ENCODE measurements at places on chromosomes 7 and 10. TPM values are rescaled to one million over a fixed set of nuclear protein-coding genes. Genes with fewer than 3 reads are reported as not detected.

Gene CRYGN
- total RNA-seq: not detected

GRCh38 chr7:135466442-135467206, 43.3 kb downstream of the CNOT4 start:
- no peak overlapping the region for H3K27ac ChIP-seq
- no peak for DNase-seq
- H3K4me1 ChIP-seq: peaks cover 15% of the 10 kb centered on the region
- no peak overlapping the region for H3K4me3 ChIP-seq
- peaks cover 16% of the 10 kb centered on the region for H3K36me3 ChIP-seq
- no peaks in the 10 kb centered on the region for H3K27me3 ChIP-seq

GRCh38 chr10:46541735-46542566, 14.5 kb downstream of the GPRIN2 start:
- no peak overlapping the region for H3K27ac ChIP-seq
- no peak for DNase-seq
- no peaks in the 10 kb centered on the region for H3K4me1 ChIP-seq
- no peak overlapping the region for H3K4me3 ChIP-seq

Gene RASA4B
- total RNA-seq: 20.3 TPM

Gene BMS1
- total RNA-seq: 31.8 TPM

GRCh38 chr7:139600306-139600705, 76.8 kb downstream of the CLEC2L start:
- no peak overlapping the region for H3K27ac ChIP-seq
- no peak overlapping the region for H3K4me3 ChIP-seq
- no peak for DNase-seq
- H3K27me3 ChIP-seq: no peaks in the 10 kb centered on the region
- no peaks in the 10 kb centered on the region for H3K4me1 ChIP-seq

- DNase-seq: no peak
- H3K27ac ChIP-seq: no peak overlapping the region
- H3K36me3 ChIP-seq: no peaks in the 10 kb centered on the region
- H3K27me3 ChIP-seq: peaks cover 5% of the 10 kb centered on the region
- no peaks in the 10 kb centered on the region for H3K4me1 ChIP-seq
These were observed 174.4 kb upstream of the PLXNA4 start for GRCh38 chr7:132750530-132751217.

DNA sequence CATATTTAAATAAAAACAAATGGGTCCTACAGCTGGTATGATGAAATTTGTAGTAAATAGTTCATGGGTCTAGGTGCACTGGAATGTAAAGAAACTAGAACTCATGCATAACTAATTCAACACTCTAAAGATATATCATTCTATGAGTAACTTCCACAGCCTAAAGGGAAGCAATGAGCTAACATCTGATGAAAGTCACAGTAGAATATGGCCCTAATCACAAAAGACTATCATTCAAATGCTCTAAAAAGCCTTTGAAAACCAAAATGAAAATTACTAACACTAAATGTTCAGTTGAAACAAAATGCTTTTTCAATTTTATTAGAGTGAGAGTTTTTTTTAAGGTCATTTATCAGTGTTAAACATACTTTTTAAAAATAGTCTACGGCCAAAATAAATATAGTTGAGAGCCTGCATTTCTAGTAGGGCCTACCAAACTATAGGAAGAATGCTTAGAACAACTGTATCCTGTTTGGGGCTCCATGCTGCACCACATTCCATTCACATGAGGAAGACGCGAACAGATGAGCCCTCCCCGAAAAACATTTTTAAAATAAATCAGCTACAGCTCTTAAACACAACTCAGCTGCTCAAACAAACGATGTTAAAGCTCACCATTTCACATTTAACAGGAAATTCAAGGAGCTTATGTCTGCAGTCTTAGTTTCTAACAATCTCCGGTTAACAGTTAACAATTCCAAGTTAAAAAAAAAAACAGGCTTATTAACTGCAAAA, 134.5 kb downstream of the NRBF2 start:
- H3K4me1 ChIP-seq: peaks cover 21% of the 10 kb centered on the region
- H3K36me3 ChIP-seq: peaks cover 11% of the 10 kb centered on the region
- H3K27me3 ChIP-seq: no peaks in the 10 kb centered on the region
- peak overlapping the region; percentile 94 for H3K27ac ChIP-seq
- H3K4me3 ChIP-seq: peak overlapping the region; percentile 92

DNA sequence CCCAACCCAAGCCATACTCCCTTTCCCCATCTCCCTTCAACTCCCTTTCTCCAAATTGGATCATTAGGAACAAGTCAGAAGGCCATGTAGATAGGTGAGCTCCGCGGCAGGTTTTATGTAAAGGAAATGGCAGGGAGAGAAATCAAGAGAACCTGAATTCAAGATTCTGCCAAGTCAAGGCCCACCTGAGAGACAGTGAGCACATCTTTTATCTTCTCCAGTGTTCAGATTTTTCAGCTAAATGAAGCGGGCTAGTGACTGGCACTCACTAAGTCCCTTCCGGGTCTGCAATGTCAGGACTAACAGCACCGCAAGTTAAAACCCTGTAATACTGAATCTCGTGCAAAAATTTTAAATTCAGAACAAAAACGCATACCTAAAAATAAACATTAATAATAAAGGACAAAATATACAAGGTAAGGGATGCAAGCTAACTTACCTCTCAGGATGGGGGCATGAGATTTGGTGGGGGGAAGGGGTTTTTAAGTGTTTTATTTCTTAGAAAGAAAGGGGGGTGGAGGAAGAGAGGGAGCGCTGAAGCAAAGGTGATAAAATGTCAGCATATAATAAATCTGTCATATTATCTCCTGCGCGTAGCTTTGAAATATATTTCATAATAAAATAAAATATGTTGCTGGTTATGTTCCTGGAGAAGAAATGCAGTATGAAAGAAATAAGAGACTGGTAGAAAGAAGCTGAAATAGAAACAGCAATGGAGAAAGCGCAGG, 17.6 kb downstream of the TCAF1 start:
- peaks cover 22% of the 10 kb centered on the region for H3K27me3 ChIP-seq
- peaks cover 2% of the 10 kb centered on the region for H3K4me1 ChIP-seq
- DNase-seq: no peak
- H3K27ac ChIP-seq: no peak overlapping the region
- H3K4me3 ChIP-seq: no peak overlapping the region
